ENCODE measurements at places on chromosomes 4 and X.

DNA sequence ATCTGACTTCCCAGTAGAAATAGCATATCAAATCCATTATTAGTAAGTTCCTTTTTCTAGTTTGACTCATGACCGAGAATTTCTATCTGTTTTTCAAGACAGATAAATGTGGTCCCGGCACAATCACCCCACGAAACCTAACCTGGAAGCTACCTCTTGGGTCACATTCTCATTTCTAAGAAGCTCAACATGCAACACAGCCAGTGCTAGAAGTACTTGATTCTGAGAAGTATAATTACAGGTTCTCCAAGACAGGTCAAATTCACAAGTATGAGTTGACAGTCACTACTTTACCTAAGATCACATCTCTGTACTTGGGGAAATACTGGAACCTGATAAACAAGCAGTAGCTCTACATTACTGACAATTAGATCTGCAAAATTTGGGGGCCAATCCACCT lies 54.0 kb upstream of the PLAC1 start:
- DNase-seq: no peak

GRCh38 chr4:77818602-77819403 lies at the start of gene CNOT6L:
TSS of gene CNOT6L (minus strand) at chr4:77819368. CDS start at chr4:77819308, 60 bp downstream.
- DNase-seq: peak; percentile 83

DNA sequence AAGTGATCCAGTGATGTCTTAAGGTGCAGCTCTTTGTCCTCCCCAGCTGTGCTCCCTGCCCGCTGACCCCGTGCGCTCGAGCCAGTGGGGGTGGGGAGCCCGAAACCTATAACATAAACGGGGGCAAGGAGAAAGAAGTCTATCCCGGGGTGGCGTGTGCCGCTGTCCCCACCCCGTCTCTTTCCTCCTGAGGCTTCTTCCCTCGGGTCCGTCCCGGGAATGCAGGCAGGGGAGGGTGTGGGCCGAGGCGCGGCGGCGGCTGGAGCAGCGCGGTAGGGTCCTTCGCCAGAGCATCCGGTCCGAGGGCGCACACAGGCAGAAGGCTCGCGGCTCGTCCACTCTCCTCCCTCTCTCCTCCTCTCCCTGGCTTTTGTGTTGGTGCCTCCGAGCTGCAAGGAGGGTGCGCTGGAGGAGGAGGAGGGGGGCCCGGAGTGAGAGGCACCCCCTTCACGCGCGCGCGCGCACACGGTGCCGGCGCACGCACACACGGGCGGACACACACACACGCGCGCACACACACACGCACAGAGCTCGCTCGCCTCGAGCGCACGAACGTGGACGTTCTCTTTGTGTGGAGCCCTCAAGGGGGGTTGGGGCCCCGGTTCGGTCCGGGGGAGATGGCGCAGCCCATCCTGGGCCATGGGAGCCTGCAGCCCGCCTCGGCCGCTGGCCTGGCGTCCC lies at the start of gene RAB33A:
Gene RAB33A (plus strand): TSS at position 517 of the 681 bp plus-strand sequence. CDS start 101 bp downstream, at position 618.
- no peak for DNase-seq

DNA sequence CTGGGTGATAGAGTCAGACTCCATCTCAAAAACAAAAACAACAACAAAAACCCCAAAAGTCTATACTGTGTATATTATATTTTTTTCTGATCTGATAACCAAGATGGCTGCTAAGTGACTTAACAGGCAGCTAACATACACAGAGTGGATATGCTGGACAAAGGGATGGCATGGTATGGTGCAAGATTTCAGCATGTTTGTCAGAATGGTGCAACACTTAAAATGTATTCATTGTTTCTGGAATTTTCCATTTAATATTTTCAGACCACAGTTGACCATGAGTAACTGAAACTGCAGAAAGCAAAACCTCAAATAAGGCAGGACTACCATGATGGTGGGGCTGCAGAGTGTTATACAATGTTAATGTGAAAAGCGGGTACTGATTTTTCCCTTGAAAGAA lies 6.1 kb upstream of the BOD1L1 start:
- no peak for DNase-seq

DNA sequence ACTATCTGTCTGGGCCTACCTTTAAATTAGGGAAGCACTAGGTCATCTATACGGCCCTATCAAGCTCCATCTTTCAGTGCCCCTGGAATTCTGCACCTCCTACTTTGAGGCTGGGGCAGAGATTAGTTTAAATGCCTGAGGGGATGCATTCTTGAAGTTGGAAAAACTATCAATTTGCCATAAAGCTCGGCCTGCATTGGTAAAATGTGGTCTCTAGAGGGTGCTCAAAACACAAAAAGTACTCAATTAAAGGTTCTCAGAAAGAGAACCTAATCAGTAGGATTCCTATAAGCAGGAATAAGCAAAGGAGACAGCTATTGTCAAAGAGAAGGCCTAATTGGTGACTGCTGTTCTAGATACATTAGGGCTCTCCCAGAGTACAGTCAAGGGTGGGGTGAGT lies 111.7 kb downstream of the AMER1 start:
- no peak for DNase-seq

DNA sequence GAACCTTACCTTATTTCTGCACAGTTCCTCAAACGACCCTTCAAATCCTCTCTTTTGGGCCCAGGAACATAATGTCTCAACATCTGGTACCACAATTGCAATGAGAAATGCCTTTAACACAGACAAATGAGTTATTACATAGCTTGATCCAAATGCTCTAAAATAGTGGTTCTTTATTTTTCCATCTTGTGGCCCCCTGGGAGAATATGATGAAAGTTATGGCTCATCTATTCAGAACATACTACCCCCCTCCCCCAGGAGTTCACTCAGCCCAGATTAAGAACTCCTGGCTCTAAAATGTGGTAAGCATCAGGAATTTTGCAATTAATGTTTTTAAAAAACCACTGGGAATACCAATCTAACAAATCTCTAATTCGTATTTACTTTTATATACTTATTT lies 23.9 kb upstream of the CENPU start:
- DNase-seq: no peak

GRCh38 chrX:12026481-12026880 lies 111.8 kb upstream of the FRMPD4 start:
- DNase-seq: no peak

DNA sequence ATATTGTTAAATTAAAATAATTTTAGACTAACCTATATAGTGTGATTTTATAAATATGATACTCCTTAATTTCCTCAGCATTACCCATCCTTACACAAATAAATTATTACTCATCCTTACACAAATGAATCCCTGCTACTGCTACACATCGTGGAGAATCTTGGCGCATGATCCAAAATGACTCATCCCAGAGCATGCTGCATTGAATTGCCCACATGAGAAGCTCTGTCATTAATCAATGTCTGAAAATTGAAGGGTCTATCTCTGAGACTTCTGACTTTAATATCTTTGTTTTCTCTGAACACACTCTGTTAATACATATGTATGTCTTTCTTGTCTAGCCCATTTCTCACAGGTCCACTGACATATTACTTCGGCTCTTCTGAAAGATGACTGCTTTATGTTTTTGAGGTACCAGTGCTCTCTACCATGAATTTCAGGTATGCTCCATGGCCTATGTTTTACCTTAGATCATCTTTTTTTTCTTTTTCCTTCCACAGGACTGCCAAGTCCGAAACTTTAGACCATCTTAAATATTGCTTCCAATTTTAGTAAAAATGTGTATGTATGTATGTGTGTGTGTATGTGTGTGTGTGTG lies 15.7 kb upstream of the DUSP21 start:
- no peak for DNase-seq

DNA sequence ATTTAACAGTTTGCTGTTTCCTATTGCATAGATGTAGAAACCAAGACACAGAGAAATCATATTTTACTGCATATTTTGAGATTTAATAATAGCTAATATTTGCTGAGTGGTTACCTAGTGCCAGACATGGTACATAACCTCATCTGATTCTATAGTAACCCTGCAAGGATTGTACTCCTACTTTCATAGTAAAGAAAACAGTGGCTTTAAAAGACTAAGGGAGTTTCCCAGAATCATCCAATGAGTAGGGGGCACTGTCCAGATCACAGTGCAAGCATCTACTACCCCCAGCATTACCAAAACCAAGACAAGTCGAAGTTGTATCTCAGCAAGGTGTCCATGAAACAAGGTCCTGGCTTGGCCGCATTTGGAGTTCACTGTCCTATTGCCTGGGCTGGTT lies 224.5 kb upstream of the TENM3 start:
- DNase-seq: no peak

GRCh38 chr4:54942721-54943120 lies 182.7 kb downstream of the KDR start:
- DNase-seq: peak; percentile 10

DNA sequence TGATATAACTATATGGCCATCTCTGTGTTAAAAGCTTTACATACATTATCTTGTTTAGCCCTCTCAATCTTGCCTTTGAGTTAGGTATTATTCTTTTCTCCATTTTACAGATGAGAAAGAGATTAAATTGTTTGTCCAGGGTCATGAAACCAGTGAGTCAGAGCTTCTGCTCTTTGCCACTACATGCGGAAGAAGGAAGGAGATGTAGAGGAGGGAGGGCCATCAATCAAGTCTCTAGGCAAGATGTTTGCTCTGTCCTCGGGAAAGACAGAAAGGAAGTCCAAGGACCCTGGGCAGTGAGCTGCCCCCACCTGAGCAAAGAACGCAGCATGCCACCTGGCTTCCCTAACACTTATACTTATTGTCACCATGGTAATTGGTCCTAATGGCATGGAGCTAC lies 133.7 kb upstream of the IL1RAPL2 start:
- DNase-seq: no peak

- peak; percentile 19 for DNase-seq
Observed at GRCh38 chr4:108030332-108030731, 40.6 kb downstream of the HADH start.

DNA sequence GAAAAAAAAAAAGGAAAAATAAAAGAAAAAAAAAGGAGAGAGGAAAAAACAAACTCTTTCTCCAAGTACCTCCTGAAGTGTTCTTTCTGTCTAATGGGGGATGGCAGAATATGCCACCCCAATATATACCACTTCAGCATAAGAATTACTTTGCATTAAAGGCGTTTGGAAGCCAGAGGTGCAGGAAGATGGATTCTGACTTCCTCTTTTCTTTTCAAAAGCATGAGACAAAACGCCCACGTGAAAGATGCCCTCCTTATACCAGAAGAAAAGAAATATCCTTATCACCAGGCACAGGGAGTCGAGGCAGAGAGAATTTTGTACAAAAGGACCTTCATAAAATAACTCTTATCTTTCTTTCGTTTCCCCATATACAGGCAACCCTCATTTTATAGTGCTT lies 40.9 kb downstream of the COX18 start:
- no peak for DNase-seq

GRCh38 chrX:15507005-15507404 lies 6.4 kb downstream of the BMX start:
- no peak for DNase-seq

DNA sequence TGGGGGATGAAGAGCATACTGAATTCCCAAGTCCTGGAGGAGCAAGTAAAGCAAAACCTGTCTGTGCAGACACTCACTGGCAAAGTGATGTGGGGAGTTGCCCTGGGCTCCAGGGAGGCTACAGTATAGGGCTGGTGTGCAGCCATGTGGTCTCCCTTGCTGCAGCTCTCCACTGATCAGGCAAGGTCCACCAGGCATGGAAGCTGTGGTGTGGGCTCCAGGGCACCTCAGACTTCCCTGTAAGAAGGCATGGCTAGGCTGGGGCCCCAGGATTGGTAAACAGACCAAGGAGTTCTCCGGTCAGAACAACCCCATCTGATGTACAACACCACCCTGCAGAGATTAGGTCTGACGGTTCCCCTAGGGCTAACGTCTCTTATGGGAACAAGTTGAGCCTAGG lies 241.9 kb upstream of the NDST4 start:
- DNase-seq: no peak

DNA sequence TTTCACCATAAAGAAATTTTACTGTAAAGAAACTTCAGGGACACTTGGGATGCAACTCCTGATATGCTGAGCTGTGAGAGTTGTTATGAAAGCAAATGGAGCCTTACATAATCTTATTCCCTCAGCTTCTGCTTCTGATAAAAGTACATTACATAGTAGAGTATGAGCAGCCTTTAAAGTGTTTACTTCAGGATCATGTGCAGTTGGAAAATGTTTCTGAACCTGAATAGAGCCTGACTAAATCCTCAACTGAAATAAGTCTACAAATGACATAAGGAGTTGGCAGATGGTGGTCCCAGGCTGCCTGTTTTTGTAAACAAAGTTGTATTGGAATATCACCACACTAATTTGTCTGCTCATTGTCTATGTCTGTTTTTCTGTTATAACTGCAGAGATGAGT lies 19.3 kb downstream of the RASSF6 start:
- no peak for DNase-seq

DNA sequence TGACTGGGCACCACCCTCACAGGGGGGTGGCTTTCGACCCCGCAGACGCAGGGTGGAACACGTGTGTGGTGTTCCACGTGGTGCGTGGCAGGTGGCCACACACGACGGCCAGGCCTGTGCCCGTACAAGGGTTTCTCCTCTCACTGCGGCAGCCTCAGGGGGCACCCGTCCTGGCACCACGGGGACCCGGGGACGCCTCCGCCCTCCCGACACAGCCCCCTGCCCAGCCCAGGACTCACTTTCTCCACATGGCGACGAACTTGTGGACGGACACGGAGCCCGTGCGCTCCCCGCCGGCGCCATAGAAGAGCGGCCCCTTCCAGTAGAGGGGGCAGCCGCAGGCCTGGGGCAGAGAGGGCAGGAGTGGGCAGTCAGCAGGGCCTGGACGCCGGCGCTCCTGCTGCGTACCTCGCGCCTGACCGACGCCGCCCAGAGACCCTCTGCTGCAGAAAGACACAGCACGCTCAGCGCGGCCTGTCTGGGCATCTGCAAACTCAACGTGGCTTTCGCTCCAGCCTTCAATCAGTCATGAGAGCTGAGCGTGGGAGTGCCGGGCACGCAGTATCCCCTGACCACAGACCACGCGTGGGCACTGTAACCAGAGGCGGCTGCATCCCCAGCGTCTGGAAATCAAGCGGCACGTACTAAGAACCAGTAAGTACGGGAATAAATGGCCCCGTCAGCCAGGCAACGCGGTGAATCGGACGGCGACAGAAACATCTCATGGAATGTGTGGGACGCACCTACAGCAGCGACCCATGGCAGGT lies 28.9 kb upstream of the GTPBP6 start:
- no peak for DNase-seq

- DNase-seq: no peak
Observed at GRCh38 chr4:173014113-173014558, 154.5 kb upstream of the GALNT7 start.

GRCh38 chrX:72663737-72664136 lies 50.4 kb downstream of the PHKA1 start:
- DNase-seq: no peak

GRCh38 chr4:15906020-15906443 lies 32.5 kb downstream of the FGFBP1 start:
- no peak for DNase-seq

- DNase-seq: no peak
Observed at GRCh38 chr4:77653162-77653758, 47.6 kb downstream of the CXCL13 start.

DNA sequence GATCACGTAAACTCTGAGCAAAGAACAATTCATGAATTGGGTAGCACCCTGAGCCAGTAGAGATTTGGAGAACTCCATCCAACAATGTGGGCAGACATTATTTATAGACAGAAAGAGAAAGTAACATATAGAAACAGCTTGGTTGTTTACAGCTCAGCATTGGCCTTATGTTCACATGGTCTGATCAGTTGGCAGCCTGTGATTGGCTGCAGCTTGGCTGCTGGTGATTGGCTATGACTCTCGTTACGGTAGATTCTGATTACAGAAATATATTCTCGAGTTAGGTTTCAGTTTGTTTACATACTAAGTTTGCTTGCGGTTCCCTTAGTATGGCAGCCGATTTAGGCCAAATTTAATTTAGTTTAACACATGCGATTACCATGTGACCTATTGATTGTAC lies 663.4 kb downstream of the RAPGEF2 start:
- DNase-seq: no peak
